ENCODE measurements at places on chromosomes 3 and 15.

- no peak for DNase-seq
These were observed 264.7 kb downstream of the ZBBX start for GRCh38 chr3:167115331-167115934.

- no peak for DNase-seq
These were observed 134.4 kb downstream of the MDFIC2 start for GRCh38 chr3:70177881-70178645.

DNA sequence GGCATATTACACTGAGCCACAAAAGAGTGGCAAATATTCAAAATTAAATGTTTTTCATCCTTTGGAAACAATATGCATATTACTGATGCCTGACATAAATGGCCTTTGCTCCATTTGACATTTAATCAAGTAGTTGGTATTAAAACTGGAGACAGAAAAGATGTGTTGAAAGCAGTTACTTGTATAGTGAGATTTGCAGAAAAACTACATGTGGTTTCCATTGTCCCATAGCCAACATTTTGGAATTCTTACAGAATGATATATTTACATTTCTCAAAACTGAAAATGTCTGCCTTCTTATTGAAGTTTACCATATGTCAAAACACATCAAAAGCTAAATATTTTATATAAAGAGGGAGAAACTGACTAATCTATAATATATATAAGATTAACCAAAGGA is 21.6 kb downstream of the SHOX2 start:
- DNase-seq: no peak

- DNase-seq: peak; percentile 88
These were observed 535 bp downstream of the C2CD4B start for GRCh38 chr15:62164396-62165103.

DNA sequence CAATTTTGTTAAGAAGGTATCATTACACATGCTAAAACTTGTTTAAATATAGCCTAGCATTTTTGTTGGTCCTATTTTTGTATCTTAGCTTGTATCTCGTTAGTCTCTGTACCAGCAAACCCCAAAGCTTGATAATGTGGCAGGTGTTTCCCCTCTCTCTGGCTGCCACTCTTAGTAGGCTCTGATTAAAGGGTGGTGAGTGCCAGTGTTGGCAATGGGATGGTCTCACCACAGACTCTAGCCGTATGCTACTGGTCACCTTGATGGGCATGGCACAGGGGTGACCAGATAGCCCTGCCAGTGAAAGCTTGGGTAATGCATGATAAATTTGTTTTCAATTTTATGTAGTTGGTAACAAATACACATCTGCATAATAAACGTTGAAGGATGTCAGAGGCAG is 188.3 kb downstream of the CFAP20DC start:
- no peak for DNase-seq

- no peak for DNase-seq
These were observed 63.9 kb upstream of the GATA2 start for GRCh38 chr3:128556907-128557306.

DNA sequence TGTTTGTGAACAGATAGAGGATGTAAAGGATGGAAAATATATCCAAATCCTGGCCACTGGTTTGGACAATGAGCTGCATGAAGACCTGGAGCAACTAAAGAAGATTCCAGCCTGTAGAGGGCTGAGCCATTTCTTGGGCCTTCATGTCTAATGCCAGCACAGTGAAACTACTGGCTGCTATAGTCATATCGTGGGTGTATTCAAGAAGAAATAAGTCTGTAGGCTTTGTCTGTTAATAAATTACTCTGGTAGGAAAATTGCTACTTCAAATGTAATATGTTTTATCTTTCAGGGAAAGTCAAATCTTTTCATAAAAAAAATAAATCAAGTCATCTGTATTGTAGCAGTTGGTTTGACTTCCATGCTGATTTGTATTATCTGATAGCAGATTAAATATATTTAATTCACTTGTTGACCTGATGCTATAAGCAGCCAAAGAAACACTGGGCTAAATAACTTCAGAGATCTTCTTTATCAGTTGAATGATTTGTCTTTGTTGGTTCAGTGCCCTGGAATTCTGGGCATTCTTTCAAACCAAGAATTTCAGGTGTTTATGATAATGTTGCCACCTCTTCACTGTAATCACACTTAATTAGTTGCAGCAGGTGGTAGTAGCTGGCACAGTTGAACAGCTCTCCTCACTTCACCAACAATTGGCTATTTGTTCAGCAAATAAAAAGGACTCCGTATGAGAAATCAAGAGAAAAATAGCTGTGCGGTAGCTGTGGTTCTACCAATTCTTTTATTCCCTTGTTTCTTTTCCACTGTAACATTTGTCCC is 1109.5 kb downstream of the NSUN3 start:
- no peak for DNase-seq

DNA sequence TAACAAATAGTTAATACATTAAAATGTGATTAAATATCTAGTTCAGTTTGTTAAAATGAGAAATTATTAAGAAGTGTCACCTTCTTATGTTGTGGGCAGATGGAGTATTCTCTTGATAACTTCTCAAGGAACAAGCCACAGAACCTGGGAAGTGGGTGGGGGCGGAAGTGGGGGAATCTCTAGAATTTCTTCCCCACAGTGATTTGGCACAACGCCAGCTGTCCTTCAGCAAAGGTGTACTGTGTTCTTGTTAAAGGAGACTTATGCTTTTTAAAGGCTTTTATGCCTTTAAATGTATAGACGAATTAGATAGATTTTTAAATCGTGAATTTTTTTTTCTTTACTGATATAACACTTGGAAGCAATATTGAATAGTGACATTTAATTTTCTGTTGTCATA is 42.4 kb downstream of the SEC22A start:
- no peak for DNase-seq

DNA sequence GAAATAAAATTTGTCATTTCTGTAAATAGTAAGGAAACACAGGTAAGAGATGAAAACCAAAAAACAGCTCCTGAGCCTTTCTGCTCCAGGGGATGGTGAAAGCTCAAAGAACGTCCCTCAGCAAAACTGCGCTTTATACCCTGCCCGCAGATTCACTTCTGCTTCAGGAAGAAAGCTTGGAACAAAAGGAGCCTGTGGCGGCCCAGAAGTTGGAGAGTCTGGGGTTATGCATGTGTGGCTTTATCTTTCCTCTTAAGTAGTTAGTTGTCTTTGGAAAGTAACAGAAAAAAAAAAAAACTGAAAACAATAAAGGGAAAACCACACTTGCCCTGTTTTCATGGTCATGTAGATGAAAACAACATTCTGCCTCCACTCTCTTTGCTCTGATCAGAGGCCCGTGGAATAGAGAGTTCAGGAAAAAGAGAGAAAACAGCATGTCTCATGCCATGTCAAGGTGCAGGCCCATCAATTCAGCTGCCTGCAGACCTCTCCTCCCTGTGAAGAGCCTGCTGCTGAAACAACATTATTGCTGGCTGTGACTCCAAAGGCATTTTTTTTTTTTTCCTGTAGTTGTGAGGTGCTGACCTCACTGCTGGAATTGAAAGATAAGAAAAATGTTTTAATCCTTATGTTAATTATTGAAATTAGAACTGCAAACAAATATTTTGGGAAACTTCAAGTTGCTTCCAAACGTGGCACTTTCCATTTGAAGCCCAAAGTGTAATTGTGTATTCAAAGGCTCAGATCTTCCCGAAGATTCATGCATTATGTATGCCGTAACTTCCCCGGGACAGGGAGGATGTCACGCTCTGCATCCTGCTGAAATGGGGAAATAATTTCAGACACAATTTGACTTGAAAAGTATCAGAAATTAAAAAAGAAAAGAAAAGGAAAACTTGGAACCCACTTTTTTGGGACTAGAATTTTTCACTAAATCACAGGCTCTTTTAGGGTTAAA is 108.4 kb upstream of the ZNF385D start:
- no peak for DNase-seq

GRCh38 chr3:141011997-141012262 is 39.2 kb upstream of the SPSB4 start:
- no peak for DNase-seq

DNA sequence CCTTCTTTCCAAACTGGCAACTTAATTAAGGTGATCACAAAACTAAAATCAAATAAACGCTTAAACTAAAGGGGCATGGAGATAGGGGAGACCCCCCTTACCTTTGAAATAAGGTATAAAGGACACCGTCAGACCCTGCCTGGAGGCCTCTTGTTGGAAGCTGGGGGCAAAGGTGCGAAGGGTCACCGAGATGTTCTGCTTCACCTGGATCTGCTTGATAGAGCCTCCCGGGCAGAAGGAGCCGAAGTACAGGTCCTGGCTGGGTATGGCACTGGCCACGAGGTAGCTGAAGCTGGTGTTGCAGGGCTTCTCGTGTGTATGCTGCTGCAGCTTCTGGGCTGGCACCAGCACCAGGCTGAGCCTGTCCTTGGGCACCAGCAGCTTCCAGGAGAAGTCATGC is 53.0 kb downstream of the CDCP1 start:
- no peak for DNase-seq

GRCh38 chr3:123071146-123071545 is 4.3 kb downstream of the PDIA5 start:
- no peak for DNase-seq

Data from upper lobe of left lung (tissue), 6 donors.